Gastrocnemius medialis (tissue), 4 donors: ENCODE measurements at places on chromosomes 5 and 9. TPM values are rescaled to one million over a fixed set of nuclear protein-coding genes. Genes with fewer than 3 reads are reported as not detected.

The ZNF300 gene
- total RNA-seq = 0.07 TPM

The HAPLN1 gene
- total RNA-seq = not detected

The SWI5 gene
- total RNA-seq = 13.2 TPM

The CCL27 gene
- total RNA-seq = 1.7 TPM

The PPIP5K2 gene
- total RNA-seq = 3.5 TPM

The F2R gene
- total RNA-seq = 4.2 TPM

The LCN9 gene
- not detected for total RNA-seq

The ERP44 gene
- 10.4 TPM for total RNA-seq

The FBN2 gene
- total RNA-seq = not detected

DNA sequence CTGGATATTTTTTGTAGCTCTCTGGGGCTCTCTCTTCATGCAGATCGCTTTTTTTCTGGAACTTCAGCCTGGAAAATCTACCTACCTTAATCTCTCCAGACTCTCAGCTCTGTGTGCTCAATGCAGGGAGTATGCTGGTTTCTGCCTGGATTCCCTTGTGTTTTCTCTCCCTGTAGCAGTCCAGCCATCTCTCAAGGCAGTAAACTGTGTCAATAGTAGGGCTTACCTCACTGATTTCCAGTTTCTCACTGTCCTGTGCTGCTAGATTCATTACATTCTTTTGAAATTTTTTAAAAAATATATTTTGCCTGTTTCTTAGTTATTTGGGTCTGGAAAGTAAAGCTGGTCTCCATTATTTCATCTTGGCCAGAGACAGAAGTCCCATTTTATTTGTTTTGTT is 951.4 kb downstream of the NR2F1-AS1 start:
- no peak for DNase-seq

- no peak for DNase-seq
Observed at GRCh38 chr5:95403996-95404395, 12.8 kb downstream of the FAM81B start.

GRCh38 chr9:136292026-136292538 is 11.8 kb downstream of the CCDC187 start:
- DNase-seq = no peak

DNA sequence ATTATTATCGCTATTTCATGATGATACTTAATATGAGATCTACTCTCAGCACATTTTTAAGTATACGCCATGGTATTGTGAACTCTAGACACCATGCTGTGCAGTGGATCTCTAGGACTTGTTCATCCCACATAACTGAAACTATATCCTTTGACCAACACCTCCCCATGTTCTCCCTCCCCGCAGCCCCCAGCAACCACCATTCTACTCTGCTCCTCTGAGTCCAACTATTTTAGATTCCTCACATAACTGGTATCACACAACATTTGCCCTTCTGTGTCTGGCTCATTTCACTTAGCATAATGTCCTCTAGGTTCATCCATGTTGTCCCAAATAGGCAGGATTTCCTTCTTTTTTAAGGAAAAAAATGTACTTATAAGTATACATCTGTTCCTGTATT is 6.6 kb upstream of the TBC1D2 start:
- no peak for DNase-seq

- no peak for DNase-seq
Observed at GRCh38 chr9:91163444-91163772, 198.3 kb downstream of the AUH start.

DNA sequence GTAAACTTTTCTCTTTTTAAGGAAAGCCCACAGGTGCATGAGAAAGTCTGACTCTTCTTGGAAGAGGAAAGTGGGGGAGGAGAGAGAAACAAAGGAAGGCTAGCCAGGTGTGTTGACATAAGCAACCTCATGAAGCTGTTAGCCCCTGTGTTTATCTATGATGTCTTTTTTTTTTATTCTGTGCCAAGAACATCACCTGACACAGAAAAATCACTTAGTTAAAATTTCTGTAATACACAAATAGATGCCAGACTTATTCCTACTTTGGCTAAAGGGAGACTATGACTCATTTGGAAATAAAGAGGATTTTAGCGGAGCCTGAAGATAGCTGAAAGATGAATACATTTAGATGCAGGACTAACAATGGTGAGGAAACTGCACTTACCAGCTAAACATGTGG is 58.3 kb downstream of the BAAT start:
- no peak for DNase-seq

- no peak for DNase-seq
Observed at GRCh38 chr5:158544388-158545339, 555.1 kb downstream of the EBF1 start.
